ENCODE measurements at places on chromosomes 13 and 19.

DNA sequence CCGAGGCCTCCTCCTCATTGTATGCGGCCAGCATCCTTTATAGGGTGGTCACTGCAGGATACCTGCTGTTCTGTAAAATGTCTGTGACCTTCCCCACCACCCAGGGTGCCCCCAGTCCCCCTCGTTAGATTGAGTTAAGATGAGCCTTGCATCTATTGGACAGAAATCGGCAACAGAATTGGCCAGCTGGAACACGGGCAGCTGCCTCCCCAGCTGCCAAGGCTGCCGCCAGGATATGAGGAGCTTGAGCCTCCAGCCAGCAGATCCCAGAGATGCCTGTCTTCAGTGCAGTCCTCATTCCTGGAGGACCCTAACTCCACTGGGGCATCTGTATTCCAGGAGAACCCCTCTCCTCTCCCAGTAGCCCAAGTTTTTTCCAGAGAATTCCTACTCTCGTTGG, 463.0 kb downstream of the TSHZ3 start:
- peak; percentile 25 for DNase-seq

DNA sequence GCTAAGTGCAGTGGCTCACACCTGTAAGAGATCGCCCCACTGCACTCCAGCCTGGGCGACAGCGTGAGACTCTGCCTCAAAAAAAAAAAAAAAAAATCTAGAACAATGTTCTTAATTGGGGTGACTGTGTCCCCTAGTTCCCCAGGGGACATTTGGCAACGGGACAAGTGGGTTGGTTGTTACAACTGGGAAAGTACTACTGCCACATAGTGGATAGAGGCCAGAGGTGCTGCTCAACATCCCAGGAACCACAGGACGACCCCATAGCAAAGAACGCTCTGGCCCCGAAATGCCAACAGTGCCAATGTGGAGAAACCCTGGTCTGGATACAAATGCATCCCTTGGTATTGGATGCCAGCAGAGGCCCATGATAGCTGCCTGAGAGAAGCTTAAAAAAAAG, 11.8 kb downstream of the NLRP12 start:
- no peak for DNase-seq

- peak; percentile 55 for DNase-seq
Observed at GRCh38 chr13:74761801-74762757, 627.9 kb upstream of the KLF12 start.

GRCh38 chr19:17671906-17672305, 16.2 kb downstream of the UNC13A start:
- no peak for DNase-seq

GRCh38 chr19:2555422-2556220, 79.7 kb downstream of the GADD45B start:
- DNase-seq: no peak

DNA sequence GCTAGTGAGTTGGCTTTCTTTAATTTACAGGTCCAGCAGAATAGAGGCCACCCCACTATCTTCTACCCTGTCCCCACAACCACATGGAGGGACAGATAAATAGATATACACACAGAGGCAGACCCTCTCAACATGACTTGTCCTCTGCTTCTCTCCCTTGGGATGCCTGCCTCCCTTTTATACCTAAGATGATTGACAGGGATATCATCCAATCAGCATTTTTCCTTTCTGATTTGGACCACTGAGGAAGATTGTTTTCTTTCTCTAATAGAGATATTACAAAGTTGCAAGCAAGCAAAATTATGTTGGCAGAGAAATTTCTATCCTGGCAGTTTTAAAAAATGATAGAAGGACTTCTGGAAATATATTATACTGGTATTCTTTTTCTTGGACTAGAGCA, 35.8 kb downstream of the STOML3 start:
- DNase-seq: no peak

DNA sequence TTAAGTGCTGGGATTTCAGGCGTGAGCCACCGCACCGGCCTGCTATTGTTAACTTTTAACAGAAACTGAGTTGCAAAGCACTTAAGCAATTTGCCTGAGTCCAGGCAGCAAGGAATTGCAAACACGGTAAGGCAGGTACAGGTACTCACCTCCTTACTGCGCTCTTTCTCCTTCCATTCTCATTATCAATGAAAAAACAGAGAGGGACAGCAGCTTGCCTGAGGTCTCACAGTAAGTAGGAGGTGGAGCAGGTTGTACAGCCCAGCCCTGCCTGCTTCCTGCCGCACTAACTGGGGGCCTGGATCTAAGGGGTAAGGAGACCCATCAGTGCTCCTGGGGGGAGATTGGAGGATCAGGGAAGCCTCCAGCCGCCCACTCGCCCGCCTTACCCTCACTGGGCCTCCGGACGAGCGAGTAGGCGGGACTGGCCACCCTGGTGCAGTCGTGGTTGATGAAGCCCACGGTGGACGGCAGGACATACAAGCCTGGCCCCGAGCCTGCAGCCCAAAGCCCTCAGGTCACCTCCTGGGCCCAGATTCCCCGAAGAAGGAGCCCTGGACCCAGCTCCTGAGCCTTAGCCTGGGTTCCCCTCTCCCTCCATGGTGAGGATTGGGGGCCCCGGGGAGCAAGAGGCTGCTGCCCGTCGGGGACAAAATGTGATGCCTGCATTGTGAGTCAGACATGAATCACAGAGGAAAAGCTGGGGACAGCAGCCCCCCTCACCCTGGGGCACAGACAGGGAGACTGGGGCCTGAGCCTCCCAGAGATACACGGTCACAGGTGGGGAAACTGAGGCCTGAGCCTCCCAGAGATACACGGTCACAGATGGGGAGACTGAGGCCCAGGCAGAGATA, 11.4 kb upstream of the SHC2 start:
- no peak for DNase-seq

DNA sequence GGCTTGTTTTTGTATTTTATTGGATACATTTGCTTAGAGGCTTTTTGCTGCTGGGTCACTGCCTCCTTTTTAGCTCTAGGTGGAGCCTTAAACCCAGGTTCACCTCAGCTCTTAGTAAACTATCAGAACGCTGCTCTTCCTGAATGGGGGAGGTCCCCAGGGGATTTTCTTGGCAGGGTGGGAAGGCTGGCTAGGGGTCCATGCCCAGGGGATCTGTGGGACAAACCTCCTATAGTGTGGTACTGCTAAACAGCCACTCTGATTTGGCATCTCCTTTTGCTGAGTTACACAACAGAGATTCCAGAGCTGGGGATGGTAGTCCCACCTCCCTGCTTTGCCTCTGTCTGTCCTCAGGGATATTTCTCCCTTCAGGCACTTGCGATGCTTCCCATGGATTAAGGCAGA, 204.9 kb downstream of the ZIC5 start:
- no peak for DNase-seq

DNA sequence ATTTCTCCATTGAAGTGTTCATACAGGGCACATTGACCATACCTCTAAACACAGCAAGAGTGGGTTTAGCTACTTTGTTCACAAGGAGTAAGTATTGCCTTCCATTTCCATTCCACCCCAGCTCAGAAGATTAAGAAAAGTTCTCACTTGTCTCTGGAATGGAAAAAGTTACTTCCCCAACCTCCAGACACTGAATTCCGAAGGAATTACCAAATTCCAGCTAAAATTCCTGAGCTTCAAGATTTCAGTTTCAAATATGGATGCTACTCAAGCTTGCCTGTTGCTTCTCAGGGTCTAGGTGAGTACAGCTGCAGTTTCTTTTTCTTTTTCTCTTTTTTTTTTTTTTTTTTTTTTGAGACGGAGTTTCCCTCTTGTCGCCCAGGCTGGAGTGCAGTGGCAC, 33.6 kb downstream of the TEX26 start:
- DNase-seq: no peak

DNA sequence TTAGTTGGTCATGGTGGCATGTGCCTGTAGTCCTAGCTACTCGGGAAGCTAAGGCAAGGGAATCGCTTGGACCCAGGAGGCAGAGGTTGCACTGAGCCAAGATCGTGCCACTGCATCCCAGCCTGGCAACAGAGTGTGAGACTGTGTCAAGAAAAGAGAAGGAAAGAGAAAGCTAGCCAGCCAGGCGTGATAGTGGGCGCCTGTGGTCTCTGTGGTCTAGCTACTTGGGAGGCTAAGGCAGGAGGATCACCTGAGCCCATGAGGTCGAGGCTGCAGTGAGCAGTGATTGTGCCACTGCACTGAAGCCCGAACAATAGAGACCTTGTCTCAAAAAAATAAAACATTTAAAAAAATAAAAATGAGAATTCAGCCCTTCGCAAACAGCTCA, 33.3 kb downstream of the TIMM13 start:
- DNase-seq: no peak

DNA sequence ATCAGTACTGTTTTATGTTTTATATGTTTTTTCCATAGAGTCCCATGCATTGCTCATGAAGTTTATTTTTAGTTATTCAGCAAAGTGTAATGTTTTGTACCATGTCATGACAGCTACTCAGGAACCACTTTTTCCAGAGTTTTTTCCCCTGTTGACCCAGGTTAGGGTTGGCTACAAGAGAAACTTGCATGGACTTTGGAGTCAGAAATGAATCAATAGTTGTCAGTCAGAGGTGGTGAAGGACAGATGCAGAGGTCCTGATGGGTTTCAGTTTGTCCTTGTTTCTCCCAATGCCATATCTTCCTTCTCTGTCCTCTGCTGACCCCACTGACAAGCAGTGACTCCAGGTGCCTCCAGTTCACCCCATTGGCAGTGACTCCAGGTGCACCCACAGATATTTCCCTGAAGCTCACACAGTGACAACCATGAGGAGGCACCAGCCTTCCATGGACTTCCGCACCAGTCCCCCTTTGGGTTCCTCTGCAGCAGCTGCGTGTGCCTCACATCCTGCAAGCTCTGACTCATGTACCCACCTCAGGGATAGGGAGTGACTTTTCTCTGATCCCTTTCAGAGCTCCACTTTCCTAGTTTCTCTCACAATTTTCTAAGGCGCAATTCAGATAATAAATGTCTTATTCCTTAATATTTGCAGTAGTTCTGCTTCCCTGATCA, 92.1 kb downstream of the AKAP11 start:
- no peak for DNase-seq

- DNase-seq: no peak
Observed at GRCh38 chr13:48478391-48478790, 54.5 kb downstream of the RCBTB2 start.
